ENCODE measurements at places on chromosomes 5 and 9.

DNA sequence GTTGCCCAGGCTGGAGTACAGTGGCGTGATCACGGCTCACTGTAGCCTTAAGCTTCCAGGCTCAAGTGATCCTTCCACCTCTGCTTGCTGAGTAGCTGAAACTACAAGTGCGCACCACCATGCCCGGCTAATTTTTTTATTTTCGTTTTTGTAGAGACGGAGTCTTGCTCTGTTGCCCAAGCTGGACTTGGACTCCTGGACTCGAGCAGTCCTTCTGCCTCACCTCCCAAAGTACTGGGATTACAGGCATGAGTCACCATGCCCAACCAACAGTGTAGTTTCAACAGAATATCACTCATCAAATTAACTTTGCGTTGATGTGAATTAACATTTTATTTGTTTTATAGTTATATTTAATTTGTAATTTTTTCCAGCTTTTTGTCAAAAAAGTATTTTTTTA is 45.3 kb downstream of the WDR70 start:
- no peak for DNase-seq

DNA sequence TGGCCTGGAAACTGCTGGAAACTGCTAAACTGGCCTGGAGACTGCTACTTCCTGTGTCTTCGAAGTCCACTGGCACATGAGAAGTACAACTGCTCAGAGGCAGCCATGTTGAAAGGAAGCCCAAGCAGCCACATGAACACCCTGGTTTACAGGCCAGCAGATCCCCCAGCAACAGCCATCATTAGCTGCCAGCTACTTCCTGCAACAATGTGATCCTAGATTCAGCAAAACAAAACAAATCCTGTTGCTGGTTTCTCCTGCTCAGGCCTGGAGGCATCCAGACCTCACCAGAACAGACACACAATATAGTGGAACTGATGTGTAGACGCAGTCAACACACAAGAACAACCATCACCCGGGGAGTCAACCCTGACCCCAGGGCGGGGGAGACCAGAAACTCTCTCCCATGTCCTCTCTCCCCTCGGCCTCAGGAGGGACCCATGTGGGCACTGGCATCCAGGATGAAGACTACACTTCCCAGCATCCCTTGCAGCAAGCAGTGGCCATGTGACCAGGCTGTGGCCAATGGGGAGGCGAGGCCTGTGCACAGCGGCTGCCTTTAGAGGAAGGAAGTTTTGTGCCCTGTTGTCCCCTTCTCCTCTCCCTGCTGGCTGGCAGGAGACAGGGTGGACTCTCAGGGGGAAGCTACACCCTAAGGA is 9.2 kb upstream of the LCN15 start:
- no peak for DNase-seq

- DNase-seq = no peak
These were observed 381.6 kb downstream of the TMEM38B start for GRCh38 chr9:106075960-106076327.

- no peak for DNase-seq
These were observed 126.8 kb upstream of the STC2 start for GRCh38 chr5:173454736-173455598.

- peak; percentile 40 for DNase-seq
These were observed 32.1 kb downstream of the NAIF1 start for GRCh38 chr9:128034821-128035652.

DNA sequence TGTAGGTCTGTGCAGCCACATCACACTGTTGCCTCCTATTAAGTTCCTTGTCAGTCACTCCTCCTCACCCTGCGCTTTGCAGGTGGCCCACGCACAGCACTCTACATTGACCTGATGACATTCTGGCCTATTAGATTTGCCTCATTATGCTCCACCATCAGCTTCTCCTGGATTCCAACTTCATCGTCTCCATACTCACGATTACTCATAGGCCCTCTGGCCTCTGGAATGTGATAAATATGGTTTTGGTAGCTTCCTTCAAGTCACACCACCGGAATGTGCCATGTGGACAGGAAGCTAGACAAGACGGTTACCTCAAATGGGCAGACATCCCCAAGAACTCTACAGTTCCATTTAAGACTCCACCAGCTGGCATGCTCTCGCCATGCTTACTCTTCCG is 158.0 kb upstream of the LHFPL2 start:
- no peak for DNase-seq

DNA sequence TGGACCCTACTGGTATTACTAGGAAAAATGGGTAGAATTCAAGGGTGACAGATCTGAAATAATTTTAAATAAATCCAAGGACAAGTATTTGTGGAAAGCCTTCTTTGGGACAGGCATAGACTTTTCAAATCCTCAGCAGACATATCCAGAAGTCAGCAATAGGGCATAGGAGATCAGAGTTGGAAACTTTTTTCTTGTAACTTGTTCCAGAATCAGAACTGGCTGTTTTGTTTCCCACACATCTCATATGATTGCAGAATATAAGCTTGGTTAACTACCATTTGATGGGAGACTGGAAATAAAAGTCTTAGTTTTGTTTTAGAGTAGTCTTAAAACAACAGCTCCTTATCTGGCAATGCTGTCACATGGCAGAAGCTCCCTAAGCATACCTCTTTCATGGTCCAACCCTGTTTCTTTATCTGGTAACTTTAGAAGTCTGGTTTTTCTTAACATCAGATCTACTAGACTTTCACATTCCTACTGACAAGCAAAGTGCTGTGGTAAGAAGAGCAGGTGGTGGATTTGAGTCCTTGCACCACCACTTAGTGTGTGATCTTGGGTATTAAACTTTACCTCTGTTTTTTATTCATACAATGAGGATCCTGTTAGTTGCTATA is 25.1 kb downstream of the XRCC4 start:
- DNase-seq = no peak

- no peak for DNase-seq
These were observed 52.4 kb downstream of the ANKH start for GRCh38 chr5:14818931-14819790.
